T-helper 1 cell (primary cell): ENCODE measurements at places on chromosomes 3 and 15.
A peak's percentile ranks its signal among the peaks of the same experiment; 100 is the strongest.

DNA sequence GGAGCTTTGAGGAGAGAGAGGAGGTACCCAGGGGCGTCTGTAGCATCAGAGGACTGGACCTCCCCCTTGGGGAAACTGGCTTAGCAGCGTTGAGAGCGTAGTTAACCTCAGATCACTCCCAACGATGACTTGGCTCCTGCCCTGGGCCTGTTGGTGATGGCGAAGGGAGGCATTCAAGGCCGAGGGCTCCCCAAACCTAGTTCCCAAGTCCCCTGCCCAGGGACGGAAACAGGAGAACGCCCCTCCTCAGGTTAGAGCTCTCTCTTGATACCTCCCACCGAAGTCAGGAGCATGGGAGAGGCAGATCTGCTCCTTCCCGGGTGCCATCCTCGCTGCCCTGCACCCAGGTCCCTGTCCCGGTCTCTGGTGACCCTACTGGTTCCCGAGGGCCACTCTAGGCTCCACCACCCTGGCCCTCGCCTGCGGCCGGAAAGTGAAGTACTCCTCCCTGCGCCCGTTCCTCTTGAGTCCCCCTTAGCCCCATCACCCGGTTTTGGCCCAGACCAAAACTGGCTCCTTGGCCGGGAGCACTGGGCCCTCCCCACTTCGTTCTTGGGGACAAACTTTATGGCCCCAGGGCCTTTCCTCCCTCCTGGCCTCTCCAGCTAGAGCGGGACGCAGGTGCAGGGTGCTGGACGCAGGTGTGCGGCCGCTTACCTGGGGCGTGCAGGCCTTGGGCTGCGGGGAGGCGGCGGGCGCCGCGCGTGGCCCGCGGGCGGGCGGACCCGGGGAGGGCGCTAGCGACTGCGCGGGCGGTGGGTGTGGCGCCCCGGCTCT lies 2.6 kb upstream of the SKOR1 start:
- DNase-seq, result no peak

DNA sequence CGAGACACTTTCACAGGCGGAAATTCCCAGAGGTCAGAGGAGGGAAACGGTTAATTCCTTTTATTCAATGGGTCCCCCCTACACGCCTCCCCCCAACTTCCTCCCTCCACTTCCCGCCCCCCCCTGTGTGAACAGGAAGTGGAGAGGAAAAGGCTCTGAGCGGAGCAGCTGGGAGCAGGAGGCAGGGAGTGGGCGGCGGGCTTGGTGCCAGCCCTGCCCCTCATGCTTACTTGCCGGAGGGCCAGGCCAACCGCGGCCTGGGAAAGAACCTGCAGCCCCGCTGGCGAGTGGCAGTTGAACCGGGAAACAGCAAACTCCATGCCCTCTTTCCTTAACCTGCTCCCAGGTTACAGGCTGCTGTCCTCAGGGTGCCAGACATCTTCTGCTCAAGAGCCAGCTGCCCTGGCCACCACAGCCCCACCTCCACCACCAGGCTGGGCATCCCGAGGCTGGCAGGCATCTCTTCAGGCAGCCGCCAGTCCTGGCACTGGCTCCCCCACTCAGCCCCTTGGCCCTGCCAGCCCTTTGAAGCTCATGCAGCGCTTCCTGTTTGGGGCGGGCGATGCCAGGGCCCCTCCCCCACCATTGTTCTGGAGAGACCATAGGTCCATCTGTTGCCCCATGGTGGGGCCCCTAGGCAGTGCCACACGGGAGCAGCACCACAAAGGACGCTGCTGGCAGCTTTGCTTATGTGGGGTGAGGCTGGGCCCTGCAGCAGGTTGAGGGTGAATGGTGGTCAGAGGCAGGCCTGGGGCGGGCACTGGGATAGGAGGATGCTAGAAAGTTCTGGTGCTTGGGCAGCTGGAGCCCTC lies 12.9 kb downstream of the VPS18 start:
- DNase-seq, result peak; percentile 37

GRCh38 chr15:57792724-57793449 lies 86.4 kb downstream of the POLR2M start:
- DNase-seq, result no peak

- DNase-seq, result no peak
These were observed 25.6 kb upstream of the ZNF774 start for GRCh38 chr15:90326441-90326840.

DNA sequence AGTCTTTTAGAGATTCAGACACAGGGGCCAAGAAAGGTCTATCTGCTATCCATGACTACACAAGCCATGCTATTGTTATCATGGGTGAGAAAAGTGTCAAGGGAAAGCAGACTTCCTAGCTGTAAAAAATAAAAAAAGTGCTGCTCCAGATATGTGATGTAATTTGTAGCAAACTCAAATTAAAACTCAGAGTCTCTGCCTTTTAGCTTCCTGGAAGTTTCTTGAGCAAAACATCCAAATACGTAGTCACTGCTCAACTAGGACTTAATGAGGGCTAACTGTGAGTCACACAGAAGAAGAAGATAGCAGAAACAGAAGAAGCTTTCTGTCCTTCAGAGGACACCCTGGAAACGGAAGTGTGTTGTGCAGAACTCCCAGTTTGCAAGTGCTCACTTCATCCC lies 393.4 kb upstream of the NR2F2 start:
- no peak for DNase-seq

DNA sequence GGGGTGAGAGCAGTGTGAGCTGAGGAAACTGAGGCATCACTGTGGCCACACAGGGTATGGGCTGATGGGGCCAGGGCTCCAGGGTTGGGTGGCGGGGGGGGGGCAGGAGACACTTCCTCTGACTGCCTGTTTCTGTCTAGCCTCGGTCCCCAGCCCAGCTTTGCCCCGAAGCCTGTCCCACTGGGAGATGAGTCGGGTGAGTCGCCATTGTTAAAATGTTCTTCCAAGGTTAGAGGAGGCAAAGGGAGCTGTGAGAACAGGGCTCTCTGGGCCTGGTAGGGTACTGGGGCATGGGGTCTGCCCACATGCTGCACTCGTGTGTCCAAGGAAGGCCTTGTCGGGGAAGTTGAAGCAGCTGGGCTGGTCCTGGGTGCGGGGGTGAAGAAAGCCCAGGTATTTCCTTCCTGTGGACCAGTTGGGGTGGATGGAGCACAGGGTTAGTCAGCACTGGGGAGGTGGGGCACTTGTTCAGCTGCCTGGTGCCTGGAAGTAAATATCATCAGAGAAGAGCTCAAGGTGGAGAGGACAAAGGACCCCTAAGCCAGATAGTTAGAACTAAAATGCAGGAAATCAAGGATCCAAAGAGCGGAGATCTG lies 8.3 kb upstream of the JMJD7 start:
- no peak for DNase-seq

DNA sequence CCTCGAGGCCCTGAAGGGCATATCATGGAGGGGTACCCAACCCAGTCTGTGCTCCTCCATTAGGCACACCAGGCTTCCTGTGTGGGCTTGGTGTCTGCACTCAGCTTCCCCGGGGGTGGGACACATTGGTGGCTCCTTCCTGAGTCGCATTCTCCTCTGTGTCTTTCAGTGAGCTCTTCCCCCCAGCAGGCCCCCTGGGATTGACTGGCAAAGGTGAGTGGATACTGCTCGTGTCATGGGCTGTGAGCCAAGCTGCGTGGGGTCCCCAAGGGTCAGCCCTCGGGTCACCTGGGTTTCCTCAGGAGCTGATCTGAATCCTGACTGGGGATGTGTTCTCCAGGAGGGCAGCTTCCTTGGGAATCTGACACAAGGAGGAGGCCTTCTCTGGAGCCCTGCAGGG lies 231.0 kb downstream of the SNRPN start:
- DNase-seq, result no peak

DNA sequence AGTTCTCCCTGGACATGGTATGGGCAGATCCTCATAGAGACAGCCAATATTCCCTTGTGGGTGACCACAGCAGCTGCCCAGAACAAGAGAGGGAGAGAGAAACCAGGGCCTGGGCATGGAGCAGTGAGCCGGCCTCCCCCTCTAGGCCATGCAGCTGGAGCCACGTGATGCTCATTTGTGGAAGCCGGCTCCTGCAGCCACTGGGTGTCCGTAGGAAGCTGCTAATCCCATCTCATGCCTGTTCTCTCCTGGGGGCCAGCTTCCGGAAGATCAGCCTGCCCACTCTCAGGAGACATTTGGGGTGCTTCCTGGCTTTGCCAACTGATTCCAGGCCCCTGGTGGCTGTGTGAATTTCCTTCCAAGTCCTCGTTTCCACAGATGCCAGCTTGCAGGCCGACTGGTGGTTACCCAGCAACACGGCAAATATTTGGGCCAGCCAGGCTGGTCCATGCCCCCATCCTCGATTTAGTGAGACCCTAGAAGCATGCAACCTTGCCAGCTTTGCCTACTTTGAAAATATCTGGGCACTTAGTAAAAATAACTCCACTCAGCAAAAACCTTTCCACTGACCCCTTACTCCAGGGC lies 55.3 kb downstream of the LINGO1 start:
- no peak for DNase-seq

DNA sequence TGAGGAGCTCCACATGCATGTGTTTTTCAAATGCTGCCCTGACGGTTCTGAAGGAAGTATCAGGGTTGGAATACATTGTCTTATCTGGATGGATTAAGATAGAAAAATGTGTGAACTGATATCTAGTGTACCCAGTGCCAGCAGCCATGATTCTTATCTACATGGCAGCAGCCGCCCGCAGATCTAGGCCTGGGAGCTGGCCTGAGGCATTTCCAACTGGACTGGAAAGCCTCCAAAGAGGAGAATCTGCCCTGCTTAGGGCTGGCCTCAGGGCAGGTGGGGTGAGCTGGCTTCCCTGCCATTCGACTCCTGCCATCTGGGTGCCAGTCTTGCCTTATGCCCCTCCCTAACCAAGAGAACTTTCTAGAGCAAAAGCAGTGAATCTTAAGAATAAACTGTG lies 125.8 kb downstream of the SSR3 start:
- DNase-seq, result no peak

DNA sequence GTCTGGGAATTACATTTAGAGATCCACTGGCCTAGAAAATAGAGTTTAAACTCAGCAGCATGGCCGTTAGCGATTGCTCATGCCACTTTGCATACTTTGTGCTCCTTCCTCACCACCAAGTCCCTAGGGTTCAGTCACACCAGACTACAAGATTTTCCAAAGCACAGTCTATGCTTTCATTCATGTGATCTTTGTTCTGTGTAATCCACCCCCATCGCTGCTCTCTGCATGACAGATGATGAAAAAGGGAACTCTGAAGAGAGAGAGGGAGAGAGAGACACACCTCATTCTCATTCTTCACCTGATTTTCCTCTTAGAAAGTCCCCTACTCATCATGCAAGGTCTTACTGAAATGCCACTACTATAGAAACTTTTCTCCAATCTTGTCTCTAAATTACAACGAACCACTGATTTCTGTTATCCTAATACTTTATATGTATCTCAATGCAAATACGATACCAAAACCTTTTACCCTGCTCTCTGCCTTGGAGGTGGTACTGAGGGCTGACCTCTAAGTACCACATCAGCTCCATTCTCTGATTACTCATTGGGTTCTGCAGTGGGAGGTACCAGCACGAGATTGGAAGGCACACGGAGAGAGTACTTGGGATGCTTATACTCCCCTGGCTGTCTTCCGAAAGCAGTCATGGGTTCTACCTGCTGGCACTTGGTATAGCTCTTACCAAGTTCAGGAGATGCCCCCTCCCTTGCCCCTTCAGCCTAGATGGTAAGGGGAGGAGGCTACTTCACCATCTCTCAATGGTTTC lies 1.1 kb upstream of the PARP15 start:
- no peak for DNase-seq

- DNase-seq, result no peak
These were observed 105.7 kb downstream of the ANO10 start for GRCh38 chr3:43515970-43516635.

GRCh38 chr15:49096090-49096750 lies 50.0 kb upstream of the SECISBP2L start:
- DNase-seq, result no peak

GRCh38 chr3:141412087-141412935 lies 44.0 kb downstream of the ZBTB38 start:
- peak; percentile 79 for DNase-seq

GRCh38 chr15:101496198-101496986 lies 6.9 kb upstream of the PCSK6 start:
- no peak for DNase-seq

DNA sequence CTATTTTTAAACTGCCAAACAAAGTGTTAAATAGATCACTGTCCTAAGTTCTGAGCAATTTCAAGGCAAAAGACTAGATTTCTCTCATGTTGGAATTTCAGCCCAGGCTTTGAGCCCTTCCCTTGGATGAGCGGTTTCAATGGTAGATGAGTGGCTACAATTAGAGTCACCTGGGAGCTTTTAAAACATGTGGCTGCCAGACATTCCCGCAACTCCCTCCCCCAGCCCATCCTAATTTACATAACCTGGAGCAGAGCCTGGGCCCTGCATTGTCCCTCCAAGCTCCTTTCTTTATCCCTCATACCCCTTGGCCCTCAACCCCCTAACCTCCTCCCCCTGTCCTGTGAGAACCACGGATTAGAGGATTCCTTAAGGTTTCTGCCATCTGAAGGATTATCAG lies 357.5 kb upstream of the UMPS start:
- no peak for DNase-seq

DNA sequence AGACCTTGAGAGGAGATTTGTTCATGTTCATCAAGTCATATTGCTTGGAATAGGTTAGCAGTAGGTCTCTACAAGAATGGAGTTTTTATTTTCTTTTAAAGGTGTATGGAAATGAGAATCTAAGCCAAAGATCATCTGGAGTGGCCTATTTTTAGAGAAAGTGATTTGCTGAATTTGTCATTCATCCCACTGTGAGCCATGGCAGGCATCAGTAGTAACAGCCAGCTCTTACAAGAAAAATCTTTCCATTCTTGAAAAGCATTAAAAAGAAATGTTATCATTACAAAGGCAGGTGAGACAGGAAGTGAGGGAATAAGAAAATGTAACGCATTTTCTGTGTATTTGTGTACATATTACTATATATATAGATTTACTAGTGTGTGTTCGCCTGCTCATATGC lies 29.6 kb downstream of the STAC start:
- no peak for DNase-seq

DNA sequence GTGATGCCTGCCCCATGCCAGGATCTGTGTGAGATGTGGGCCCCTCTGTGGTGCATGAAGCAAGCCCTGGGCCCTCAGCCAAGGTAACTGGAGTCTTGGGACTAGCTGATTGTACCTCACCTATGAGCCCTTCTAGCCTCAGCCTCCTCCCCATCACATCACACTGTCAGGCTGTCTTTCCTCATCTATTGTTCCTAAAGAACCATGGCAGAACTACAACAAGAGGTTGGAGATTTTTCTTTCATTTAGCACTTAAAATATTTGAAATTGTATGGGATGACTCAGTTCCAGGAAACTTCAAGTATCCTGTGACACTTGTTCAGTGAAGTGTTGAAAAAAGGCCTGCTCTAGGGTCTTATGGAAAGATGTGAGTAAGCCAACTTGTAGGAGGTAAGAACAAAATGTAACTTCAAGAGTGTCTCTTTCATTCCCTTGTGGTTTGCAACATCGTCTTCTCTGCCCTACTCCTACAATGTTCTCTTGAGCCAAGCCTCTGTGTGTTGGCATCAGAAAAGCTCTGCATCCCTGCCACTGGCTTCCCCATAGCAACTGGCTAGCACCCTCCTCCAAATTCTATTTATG lies 58.7 kb upstream of the TIPARP start:
- DNase-seq, result no peak

GRCh38 chr15:98381446-98381845 lies 266.9 kb upstream of the IGF1R start:
- DNase-seq, result no peak

GRCh38 chr15:80114114-80114513 lies 38.7 kb upstream of the FAH start:
- no peak for DNase-seq
